Bronchus fibroblast of lung (primary cell): ENCODE measurements at places on chromosomes 3 and 15. TPM values are rescaled to one million over a fixed set of nuclear protein-coding genes. Genes with fewer than 3 reads are reported as not detected.

FBLN2 gene
- total RNA-seq: 15.5 and 15.9 TPM in 2 replicates

RAB6B gene
- 0.15 and 0.34 TPM in 2 replicates for total RNA-seq

ZNF385D gene
- total RNA-seq: 0.59 and 1.3 TPM in 2 replicates

PARP15 gene
- total RNA-seq: under 0.01 and 0.15 TPM in 2 replicates

UCN2 gene
- 1.7 and 1.9 TPM in 2 replicates for total RNA-seq

SLC28A2 gene
- total RNA-seq: not detected in 2 replicates

POMGNT2 gene
- total RNA-seq: 17.8 and 18.6 TPM in 2 replicates

PIK3R4 gene
- total RNA-seq: 27.7 and 29.1 TPM in 2 replicates

NBEAL2 gene
- 6.4 TPM in 2 replicates for total RNA-seq

TP63 gene
- total RNA-seq: not detected in 2 replicates

INSYN1 gene
- 0.17 and 0.30 TPM in 2 replicates for total RNA-seq

OXTR gene
- total RNA-seq: 7.3 and 7.6 TPM in 2 replicates

TMCO5A gene
- total RNA-seq: not detected in 2 replicates

PRSS50 gene
- total RNA-seq: not detected in 2 replicates

SI gene
- not detected in 2 replicates for total RNA-seq

NEO1 gene
- total RNA-seq: 10.0 and 11.6 TPM in 2 replicates

CCDC54 gene
- not detected in 2 replicates for total RNA-seq

CNTN4 gene
- not detected in 2 replicates for total RNA-seq

DUOXA2 gene
- total RNA-seq: not detected in 2 replicates

DOCK3 gene
- under 0.01 TPM in 2 replicates for total RNA-seq

ZNF80 gene
- not detected in 2 replicates for total RNA-seq

SERINC4 gene
- total RNA-seq: 0.15 TPM in 1 of 2 replicates, not detected in the other

UBAP1L gene
- under 0.01 and 0.30 TPM in 2 replicates for total RNA-seq

CKMT1B gene
- not detected in 2 replicates for total RNA-seq

EPB42 gene
- not detected in 2 replicates for total RNA-seq

FAM107A gene
- 1.3 TPM in 2 replicates for total RNA-seq

SPTBN5 gene
- under 0.01 TPM in 2 replicates for total RNA-seq

ESYT3 gene
- total RNA-seq: 0.17 TPM in 1 of 2 replicates, not detected in the other

KLHL6 gene
- not detected in 2 replicates for total RNA-seq

CEMIP gene
- total RNA-seq: 2.7 and 3.0 TPM in 2 replicates

CNTN3 gene
- 0.45 and 0.84 TPM in 2 replicates for total RNA-seq

CACNA2D2 gene
- 0.15 and 0.17 TPM in 2 replicates for total RNA-seq

SETD5 gene
- total RNA-seq: 22.7 and 25.9 TPM in 2 replicates

ERC2 gene
- total RNA-seq: 0.30 and 0.50 TPM in 2 replicates

TMEM207 gene
- not detected in 2 replicates for total RNA-seq

BBS4 gene
- 11.9 and 25.0 TPM in 2 replicates for total RNA-seq

CAMKV gene
- total RNA-seq: not detected in 2 replicates

TFRC gene
- 53.1 and 63.2 TPM in 2 replicates for total RNA-seq

CDAN1 gene
- 9.7 and 10.9 TPM in 2 replicates for total RNA-seq

A4GNT gene
- total RNA-seq: not detected in 2 replicates
